ENCODE measurements at places on chromosomes 12 and 14. TPM values are rescaled to one million over a fixed set of nuclear protein-coding genes. Genes with fewer than 3 reads are reported as not detected.

DNA sequence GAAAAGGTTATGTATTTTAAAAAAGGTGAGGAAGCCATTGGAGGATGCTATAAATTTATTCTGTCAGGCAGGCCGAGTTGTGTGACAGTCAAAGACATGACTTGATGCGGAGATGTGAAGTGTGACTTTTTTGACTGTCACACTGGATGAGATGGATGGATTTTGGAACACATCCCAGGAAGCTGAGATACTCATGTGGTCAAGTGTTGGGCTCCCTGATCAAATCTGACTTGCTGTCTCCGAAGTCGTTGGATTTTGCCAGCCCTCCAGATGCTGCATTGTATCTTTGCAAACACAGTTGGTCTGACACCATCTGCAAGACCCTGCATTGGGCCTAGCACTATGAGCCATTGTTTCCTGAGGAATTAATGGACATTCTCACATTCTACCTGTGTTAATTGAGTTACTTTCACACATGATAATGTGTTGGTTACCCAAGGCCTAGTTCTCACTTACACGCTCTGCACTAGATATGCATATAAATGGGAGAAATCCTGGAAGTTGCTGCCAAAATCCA is 204.0 kb upstream of the PRKD1 start:
- DNase-seq: no peak

DNA sequence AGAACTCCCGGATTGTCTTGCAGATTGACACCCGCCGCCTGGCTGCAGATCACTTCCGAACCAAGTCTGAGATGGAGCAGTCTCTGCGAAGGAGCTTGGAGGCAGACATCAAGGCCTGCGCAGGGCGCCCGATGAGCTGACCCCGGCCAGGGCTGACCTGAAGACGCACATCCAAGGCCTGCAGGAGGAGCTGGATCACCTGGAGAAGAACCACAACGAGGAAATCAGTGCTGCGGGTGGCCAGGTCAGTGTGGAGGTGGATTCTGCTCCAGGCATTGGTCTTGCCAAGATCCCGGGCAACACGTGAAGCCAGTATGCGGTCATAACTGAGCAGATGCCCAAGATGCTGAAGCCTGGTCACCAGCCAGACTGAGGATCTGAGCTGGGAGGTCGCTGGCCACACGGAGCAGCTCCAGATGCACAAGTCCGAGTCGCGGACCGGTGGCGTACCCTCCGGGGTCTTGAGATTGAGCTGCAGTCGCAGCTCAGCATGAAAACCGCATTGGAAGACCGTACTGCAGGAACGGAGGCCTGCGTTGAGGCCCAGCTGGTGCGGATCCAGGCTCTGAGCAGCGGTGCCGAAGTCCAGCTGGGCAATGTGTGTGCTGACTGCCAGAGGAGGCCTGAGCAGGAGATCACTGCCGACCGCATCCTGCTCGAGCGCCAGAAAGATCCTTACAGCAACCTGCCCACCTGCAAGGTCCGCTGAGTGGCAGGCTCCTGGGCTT is 12.4 kb upstream of the A2M start:
- no peak for DNase-seq

- DNase-seq: peak; percentile 73
These were observed 215.4 kb upstream of the RTL1 start for GRCh38 chr14:101118746-101119591.

Gene SLC5A8
- not detected for total RNA-seq

DNA sequence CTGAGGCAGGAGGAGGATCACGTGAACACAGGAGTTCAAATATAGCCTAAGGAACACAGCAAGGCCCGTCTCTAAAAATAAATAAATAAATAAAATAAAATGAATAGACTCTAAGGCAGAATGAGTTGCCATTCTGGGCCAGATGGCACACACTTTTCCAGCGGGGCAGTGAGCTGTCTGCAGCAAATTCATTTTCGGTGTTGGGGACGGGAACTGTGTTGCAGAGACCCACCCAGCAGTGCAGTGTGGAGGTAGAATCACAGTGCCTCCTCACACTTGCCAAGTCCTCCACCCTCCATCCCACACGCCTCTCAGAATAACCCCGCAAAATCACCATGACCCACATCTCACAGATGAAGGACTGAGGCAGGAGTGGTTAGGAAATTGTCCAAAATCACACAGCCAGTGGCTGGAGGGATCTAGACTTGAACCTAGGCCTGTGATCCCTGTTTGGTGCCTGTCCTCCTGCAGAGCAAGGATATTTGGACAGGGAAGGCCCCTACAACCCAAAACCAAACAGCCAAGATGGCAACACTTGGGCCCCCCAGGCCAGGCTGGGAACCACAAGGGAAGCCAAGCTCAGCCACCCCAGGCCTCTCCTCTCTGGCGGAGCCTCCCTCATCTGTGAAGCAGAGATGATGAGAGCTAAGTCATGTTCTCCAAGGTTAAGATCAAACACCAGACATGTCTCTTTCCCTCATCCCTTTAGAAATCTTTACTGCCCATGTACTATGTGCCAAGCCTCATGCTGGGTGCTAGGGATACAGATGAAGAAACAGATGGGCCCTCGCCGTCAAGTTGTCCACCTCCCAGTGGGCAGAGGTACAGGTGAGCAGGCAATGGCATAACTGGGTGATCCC is 152.7 kb downstream of the DPF3 start:
- no peak for DNase-seq

DNA sequence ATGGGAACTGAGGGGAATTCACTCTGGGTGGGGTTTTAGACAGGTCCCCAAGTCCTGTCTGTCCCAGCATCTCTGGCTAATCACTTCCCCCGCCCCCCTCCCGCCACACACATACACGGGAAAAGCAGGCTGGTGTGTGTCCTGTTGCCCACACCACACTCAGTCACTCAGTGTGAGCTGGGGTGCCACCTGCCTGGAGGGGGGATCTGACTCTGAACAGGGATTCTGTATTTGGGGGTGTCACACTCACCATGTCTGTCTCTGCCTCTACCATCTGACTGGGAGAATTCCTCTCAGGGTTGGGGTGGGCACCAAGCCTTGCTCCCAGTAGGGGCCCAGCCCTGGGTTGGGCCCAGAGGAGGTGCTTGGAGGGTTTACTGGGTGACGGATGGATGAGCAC is 31.1 kb downstream of the SH2B3 start:
- DNase-seq: peak; percentile 35

DNA sequence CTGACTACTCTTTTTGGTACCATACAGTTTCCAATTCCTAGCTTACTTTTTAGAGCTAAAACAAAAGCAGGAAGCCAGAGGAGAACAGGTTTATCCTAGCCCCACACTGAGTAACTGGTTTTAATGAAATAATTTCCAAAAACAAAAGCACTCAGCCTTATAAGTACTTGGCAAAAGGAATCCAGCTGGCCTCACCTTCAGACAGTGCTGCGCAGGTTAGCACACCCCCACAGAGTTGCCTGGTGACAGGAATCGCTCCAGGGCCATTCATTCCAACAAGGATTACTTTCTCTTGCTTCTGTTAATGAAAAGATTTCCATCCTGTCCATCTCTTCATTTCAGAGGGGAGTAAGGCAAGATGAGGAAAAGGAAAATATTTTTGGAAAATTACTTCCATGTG is 84.6 kb downstream of the SCFD1 start:
- DNase-seq: no peak

- no peak for DNase-seq
These were observed 78.3 kb upstream of the BDKRB2 start for GRCh38 chr14:96126339-96126782.

- DNase-seq: peak; percentile 94
These were observed 450 bp downstream of the DDN start for GRCh38 chr12:48998497-48999353.

- DNase-seq: peak; percentile 99
These were observed 5.1 kb downstream of the CISTR start for GRCh38 chr12:53746592-53747092.

Gene AHSA1
- total RNA-seq: 67.0 TPM

- no peak for DNase-seq
These were observed 110.9 kb downstream of the ALG10B start for GRCh38 chr12:38427442-38427841.

GRCh38 chr12:68264158-68264855 is 10.9 kb upstream of the IL22 start:
- no peak for DNase-seq

DNA sequence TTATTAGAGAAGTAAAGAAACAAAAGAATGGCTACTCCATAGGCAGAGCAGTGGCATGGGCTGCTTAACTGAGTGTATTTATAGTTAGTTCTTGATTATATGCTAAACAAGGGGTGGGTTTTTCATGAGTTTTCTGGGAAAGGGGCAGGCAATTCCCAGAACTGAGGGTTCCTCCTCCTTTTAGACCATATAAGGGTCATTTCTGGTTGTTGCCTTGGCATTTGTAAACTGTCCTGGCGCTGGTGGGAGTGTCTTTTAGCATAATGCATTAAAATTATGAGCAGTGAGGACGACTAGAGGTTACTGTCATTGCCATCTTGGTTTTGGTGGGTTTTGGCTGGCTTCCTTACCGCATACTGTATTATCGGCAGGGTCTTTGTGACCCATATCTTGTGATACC is 40.1 kb downstream of the CCDC60 start:
- DNase-seq: no peak

- DNase-seq: no peak
These were observed 32.3 kb downstream of the PLEKHG3 start for GRCh38 chr14:64736271-64737169.

DNA sequence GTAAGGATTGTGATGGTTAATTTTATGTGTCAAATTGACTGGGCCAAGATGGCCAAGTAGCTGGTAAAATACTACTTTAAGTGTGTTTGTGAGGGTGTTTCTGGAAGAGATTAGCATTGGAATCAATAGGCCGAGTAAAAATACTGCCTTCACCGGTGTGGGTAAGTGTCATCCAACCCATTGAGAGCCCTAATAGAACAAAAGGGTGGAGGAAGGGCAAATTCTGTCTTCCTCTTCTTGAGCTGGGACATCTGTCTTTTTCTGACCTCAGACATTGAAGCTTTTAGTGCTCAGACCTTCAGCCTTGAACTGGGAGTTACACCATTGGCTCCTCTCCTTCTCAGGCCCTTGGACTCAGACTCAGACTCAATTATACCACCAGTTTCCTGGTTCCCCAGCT is 8.0 kb upstream of the ETV6 start:
- DNase-seq: no peak

DNA sequence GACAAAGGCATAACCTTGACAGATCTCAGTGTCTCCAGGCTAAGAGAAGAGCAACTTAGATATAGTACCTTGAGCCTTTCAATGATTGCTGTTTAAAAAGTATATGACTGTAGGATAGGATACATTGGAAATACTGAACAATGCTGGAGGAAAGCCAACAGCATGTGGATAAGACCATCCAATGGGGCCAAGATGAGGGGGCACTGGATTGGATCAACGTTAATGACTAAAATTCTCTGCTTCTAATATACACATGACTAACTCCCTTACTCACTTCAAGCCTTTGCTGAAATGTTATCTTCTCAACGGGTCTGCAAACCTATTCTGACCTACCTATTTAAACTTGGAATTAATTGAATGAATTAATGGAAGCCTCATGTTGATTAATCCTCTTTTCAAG is 354.9 kb downstream of the RAD51B start:
- no peak for DNase-seq

- no peak for DNase-seq
These were observed 15.0 kb upstream of the LTBP2 start for GRCh38 chr14:74627076-74627475.

Gene MAP3K9
- under 0.01 TPM for total RNA-seq

DNA sequence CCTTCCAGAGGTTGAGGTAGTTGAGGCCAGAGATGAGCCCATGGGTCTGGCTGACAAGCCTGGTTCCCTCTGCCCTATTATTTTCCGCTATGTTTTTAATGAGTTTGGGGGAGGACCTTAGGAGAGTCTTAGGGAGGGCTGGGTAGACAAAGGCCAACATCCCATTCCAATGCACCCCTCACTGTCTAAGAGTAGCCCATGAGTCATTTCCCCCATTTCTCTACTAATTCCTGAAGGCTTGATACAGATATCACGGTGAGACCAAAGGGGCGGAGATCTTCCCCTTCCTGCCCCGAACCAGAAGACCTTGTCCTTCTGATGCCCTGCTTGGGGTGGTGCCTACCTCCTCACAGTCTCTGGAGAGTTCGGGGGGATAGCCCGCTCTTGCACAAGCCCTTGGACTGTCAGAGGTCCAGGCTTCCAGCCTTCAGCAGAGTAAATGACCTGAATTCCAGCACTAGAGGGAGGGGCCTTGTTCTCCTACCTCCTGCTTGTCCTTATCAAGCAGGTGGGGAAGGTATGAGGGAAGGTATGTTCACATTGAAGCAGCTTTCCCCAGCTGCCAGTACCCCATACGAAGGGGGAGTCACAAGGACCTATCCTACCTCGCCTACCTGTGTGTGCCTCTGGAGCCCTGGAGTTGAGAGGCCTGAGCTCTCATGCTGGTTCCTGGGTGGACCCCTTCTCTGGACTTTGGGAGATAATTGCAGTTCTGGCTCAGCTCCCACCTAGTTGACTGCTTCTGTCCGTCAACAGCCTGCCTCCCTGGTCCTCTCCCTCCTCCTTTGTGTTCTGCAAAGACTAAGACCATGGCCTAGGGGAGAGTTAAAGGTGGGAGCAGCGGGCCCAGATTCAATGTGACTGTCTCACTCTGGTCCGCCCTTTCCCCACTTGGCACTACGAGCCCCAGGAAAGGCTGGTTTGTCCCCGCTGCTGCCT is 3.7 kb downstream of the PSMB11 start:
- peak; percentile 53 for DNase-seq

- DNase-seq: no peak
These were observed 7.4 kb downstream of the ZBTB39 start for GRCh38 chr12:56998981-56999380.

DNA sequence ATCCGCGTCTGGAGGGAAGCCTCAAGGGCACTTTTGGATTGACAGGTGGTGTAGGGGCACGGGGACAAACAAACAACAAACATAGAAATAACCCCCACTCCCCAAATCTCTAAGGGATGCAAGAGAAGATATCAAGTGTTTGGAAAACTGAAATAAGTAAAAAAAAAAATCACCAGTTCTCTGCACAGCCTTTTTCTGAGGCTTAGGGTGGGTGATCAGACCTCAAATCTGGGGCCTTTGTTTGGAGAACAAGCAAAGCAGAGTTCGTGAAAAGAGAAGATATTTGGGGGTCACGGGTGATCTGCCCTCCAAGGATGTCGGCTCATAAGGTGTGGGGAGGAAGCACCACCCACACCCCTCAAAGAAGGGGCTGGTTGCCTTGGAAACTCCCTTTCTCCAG is 10.7 kb downstream of the TBX5 start:
- DNase-seq: no peak

DNA sequence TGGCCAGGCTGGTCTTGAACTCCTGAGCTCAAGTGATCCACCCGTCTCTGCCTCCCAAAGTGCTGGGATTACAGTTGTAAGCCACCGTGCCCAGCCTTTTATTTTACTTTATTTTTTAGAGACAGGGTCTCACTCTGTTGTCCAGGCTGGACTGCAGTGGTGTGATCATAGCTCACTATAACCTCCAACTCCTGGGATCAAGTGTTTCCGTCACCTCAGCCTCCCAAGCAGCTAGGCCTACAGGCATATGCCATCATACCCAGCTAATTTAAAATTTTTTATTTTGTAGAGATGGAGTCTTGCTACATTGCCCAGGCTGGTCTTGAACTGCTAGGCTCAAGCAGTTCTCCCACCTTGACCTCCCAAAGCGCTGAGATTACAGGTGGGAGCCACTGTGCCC is 3.7 kb downstream of the TPCN1 start:
- no peak for DNase-seq
